Right atrium auricular region (tissue), 2 donors: ENCODE measurements at places on chromosomes 16 and 17. TPM values are rescaled to one million over a fixed set of nuclear protein-coding genes. Genes with fewer than 3 reads are reported as not detected.

- DNase-seq: no peak
Measured at GRCh38 chr16:19003935-19004334, 20.2 kb downstream of the TMC7 start.

- no peak for DNase-seq
Measured at GRCh38 chr17:72592242-72592966, 471.6 kb downstream of the SOX9 start.

DNA sequence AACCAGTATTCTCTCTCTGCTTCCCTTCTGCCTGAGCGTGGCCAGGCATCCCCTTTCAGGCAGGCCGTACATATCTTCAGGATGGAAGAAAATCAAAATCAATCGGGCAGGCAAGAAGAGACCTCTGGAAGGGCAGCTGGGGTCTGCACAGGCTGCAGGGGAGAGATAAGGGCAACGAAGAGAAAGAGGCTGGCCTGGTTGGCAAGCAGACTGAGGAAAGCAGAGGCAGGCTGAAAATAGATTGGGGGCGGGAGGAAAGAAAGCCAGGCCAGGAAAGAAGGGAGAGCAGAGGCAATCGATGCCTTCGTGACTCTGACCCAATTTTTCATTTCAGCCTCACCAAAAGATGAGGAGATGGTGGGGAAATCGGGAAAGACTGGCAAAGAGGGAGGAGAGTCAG is 18.1 kb downstream of the PIPOX start:
- DNase-seq: no peak

DNA sequence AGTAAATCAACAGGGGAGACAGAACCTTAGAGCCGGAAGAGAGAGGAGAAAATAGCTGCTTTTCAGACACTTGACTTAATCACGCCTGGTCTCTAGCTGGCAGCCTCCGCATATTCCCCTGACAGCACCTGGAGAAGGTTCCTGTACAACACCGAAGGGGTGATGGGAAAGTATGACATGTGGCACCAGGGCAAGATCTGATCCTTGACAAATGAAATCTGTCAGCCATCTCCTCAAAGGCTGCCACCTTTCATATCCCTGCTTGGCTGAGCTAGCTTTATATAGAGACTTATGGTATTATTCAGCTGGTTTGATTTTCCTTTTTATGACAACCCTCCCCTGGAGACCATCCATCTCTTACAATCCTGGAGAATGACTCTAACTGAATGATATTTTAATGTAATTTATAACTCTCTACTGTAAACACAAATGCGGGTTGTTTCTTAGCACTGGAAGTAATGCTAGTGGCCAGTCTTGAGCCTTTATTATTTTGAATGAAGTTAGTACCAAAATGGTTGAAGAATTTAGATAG is 1205.3 kb upstream of the CDH8 start:
- no peak for DNase-seq

FOXC2 gene
- total RNA-seq: 2.6 TPM

- no peak for DNase-seq
Measured at GRCh38 chr16:89345642-89346150, 128.2 kb downstream of the ZNF778 start.

DNA sequence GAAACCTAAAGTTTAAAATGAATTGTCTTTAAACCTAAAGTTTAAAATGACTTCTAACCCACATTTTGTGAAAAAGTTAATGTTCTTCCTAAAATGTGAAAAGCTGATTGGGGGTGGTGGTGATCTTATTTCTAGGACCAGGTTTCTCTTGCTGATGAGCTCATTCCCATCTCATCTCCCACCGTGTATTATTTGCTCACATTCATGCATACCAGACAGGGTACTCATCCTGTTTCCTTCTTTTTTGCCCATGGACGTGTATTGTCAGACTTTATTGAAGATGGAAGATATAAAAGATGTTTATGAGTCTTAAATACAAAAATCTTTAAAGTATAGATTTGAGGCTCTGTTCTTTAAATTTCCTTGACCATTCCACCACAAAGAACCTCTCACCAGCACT is 70.1 kb upstream of the MPHOSPH6 start:
- no peak for DNase-seq

- DNase-seq: peak; percentile 90
Measured at GRCh38 chr17:38693700-38694329, 11.3 kb upstream of the MLLT6 start.

DNA sequence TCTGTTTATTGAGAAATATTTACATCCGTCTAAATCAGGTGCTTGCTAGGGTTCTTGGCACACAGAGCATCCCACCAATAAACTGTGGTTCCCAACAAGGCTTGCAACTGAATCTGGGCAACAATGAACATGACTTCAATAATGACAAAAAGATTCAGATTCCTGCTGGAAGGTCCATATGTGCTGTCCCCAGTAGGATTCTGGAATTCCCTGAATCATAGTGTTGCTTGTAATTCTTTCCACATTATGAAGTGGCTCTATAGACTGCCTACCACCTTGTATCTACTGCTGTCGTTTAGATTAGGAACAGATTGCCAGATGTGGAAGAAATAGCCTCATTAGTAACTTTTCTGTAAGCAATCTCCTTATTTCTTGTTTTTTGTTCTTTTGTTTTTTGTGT is 265.9 kb downstream of the WWOX start:
- DNase-seq: no peak
